Activated naive CD4-positive, alpha-beta T cell treated with anti-CD3 and anti-CD28 coated beads for 36 hours (primary cell): ENCODE measurements at places on chromosomes 5 and 9. TPM values are rescaled to one million over a fixed set of nuclear protein-coding genes. Genes with fewer than 3 reads are reported as not detected.

Gene PCDHGA11
- 0.17 TPM for total RNA-seq

Gene SPINK6
- total RNA-seq: not detected

- peak overlapping the region; percentile 44 for H3K4me3 ChIP-seq
- H3K27ac ChIP-seq: peak overlapping the region; percentile 86
- no peaks in the 10 kb centered on the region for H3K27me3 ChIP-seq
- peak; percentile 55 for DNase-seq
- H3K36me3 ChIP-seq: no peaks in the 10 kb centered on the region
These were observed 38.2 kb upstream of the SEMA4D start for GRCh38 chr9:89536145-89536574.

GRCh38 chr9:136807281-136808074 is at the start of gene RABL6:
TSS of gene RABL6 (plus strand) at chr9:136807948. CDS start at chr9:136808197, 249 bp downstream.
- H3K36me3 ChIP-seq: peaks cover 12% of the 10 kb centered on the region
- no peaks in the 10 kb centered on the region for H3K27me3 ChIP-seq
- H3K4me3 ChIP-seq: peak within 1 kb of the TSS; percentile 82
- peak; percentile 76 for DNase-seq

GRCh38 chr5:38527475-38527874 is 29.0 kb downstream of the LIFR start:
- peaks cover 28% of the 10 kb centered on the region for H3K27me3 ChIP-seq
- no peaks in the 10 kb centered on the region for H3K4me1 ChIP-seq
- DNase-seq: no peak
- no peaks in the 10 kb centered on the region for H3K36me3 ChIP-seq

GRCh38 chr5:3596261-3596825 is 711 bp downstream of the IRX1 start:
- no peak for DNase-seq
- peaks cover 17% of the 10 kb centered on the region for H3K4me1 ChIP-seq
- peaks cover 65% of the 10 kb centered on the region for H3K27me3 ChIP-seq

DNA sequence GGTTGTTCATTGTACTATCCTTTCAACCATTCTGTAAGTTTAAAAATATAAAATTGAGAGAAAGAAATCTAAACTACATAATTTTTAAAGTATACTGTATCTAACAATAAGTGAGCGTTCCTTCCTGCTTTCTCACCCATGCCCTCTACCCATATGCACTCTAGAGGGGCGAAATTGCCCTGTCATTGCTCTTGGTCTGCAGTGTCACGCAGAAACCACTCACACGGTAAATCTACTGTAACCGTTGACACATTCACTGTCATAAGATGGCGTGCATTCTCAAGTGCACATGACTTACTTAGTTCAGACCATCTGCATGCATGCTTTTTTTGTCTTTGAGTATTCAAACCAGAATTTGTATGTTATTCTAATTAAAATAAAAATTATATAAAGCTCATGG is 55.7 kb upstream of the NIPBL start:
- H3K4me1 ChIP-seq: no peaks in the 10 kb centered on the region
- no peak for DNase-seq
- peaks cover 18% of the 10 kb centered on the region for H3K27me3 ChIP-seq
- H3K27ac ChIP-seq: no peak overlapping the region
- H3K4me3 ChIP-seq: no peak overlapping the region
- no peaks in the 10 kb centered on the region for H3K36me3 ChIP-seq

DNA sequence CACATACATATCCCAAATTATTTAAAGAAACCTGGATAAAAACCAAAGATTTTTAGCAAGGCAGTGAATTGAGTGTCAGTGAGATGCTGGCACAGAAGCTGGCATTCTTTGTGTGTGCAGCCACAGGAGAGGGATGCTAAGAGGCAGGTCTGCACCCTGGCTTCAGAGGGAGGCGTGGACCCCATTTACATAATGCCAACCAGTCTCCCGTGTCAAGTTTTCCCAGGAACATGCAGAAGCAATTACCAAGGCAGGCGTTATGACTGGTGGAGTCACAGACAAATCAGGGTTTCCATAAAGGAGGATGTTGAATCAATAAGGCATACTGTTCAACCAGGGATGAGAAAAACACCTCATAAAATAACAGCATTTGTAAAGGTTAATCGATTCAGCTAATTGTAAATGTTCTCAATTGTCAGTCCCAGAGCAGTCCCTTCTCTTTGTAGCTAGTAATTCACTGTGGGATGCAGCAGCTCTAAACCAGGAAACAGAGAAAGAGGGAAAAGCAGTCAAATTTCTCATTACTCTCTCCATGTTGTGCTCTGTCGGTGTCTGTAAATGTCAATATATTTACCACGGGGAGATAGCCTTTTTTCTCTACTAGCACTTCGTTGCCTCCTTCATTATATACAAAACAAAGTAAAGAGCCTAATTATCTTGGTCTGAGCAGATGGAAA is 452.4 kb upstream of the GRAMD2B start:
- H3K27ac ChIP-seq: no peak overlapping the region
- H3K4me3 ChIP-seq: no peak overlapping the region
- no peaks in the 10 kb centered on the region for H3K4me1 ChIP-seq
- no peaks in the 10 kb centered on the region for H3K36me3 ChIP-seq
- no peak for DNase-seq
- H3K27me3 ChIP-seq: no peaks in the 10 kb centered on the region

DNA sequence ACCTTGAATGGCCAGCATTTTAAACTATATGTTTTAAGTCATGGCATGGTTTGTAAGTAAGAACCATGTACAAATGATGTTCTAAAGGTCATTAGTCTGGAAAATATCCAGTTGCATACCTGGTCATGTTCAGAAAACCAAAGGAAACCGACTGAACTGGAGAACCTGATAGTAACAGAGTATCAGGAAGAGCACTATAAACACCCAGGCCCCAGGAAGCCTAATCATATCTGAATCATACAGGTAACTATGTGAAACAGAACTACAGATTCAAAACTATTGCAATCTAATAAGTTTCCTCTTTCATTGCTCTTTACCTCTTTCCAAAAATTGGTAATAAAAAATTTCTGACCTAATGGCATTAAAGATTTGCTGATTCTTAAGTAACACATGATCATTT is 500.3 kb downstream of the ARHGEF28 start:
- peaks cover 6% of the 10 kb centered on the region for H3K27me3 ChIP-seq
- H3K27ac ChIP-seq: no peak overlapping the region
- no peaks in the 10 kb centered on the region for H3K36me3 ChIP-seq
- H3K4me3 ChIP-seq: no peak overlapping the region

DNA sequence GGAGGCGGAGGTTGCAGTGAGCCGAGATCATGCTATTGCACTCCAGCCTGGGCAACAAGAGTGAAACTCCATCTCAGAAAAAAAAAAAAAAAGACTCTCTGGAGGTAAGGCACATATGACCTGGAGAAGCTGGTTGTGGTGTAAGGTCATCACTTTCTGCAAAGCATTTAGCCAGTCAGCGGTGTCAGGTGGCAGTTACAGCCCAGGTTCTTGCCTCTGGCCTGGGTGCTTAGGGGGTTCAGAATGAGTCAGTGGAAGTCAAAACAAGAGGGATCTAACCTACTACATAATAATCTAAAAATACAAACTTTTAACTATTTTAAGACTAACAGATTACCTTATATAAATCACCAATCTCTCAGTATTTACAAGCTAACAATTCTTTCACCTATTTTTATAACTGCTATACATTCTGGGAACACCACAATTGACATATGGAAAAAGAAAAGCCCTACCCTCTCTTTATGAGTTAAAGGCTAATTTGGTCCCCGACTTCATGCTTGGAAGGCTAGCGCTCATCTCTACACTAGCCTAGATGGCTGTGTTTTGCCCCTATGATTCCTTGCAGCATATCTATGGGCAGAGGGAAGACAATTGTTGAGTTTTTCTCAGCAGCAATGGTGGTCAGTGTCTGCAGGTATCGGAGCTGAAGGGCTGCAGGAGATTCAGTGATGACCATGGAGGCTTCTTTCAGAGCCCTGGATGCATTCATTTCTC is 29.2 kb downstream of the STOM start:
- H3K27me3 ChIP-seq: no peaks in the 10 kb centered on the region
- peaks cover 3% of the 10 kb centered on the region for H3K36me3 ChIP-seq
- H3K4me1 ChIP-seq: no peaks in the 10 kb centered on the region
- no peak for DNase-seq

DNA sequence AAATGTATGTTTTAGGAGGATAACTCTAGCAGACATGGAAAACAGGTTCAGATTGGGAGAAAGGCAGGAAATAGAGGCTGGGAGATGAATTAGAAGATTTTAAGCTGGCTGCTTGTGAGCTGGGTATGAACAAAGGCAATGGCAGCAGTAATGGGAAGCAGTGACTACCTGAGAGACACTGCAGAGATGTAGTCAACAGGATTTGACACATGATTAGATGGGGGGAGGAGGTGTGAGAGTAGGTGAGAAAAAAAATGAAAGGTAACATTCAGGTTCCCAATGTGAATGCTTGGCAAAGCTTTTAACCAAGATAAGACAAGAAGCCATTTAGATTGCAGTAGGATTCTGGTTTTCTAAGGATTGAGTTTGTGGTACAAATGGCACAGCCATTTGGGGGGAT is 22.8 kb upstream of the IFNE start:
- H3K4me1 ChIP-seq: peaks cover 12% of the 10 kb centered on the region
- no peaks in the 10 kb centered on the region for H3K36me3 ChIP-seq
- no peaks in the 10 kb centered on the region for H3K27me3 ChIP-seq
- no peak overlapping the region for H3K4me3 ChIP-seq
- no peak overlapping the region for H3K27ac ChIP-seq
- no peak for DNase-seq

DNA sequence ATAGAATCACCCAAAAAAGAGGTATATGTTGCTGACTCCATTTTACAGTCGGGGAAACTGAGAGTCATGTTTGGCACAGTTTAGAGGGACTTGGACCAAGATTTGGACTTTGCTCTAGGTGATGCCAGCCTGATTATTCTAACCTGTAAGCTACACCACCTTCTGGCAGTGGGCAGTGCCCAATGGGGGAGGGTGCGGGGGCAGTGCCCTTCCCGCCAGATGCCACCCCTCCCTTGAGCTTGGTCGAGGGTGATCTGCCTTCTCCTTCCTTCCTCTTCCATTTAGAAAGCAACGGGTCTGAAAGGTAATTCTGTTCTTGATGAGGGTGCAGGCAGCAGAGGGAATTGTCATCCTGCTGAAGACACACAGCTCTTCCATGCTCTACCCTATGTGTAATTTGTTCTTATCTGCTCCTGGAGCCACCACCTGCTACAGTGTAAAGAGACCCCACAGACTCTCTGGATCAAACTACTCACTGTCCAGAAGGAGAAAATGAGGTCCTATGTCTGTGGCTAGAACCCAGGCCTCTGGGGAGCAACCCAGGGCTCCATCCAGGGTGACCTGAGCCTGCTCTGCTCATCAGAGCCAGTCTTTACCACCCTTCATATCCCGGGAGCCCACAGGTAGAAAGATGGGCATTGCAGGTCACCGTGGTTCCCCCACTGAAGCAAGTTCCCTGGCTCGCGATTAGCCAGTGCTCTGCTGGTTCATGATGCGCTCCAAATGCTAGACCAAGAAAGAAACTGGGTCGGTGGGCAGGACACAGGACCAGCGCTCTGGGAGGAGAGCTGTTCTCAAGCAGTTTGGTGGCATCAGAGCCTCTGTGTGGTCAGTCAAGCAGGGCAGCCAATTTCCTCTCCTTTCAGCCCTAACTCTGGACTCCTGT is 156.2 kb downstream of the RGS3 start:
- H3K4me3 ChIP-seq: no peak overlapping the region
- DNase-seq: no peak
- H3K27ac ChIP-seq: no peak overlapping the region
- H3K4me1 ChIP-seq: peaks cover 57% of the 10 kb centered on the region

- H3K4me1 ChIP-seq: peaks cover 42% of the 10 kb centered on the region
- no peaks in the 10 kb centered on the region for H3K36me3 ChIP-seq
- H3K4me3 ChIP-seq: no peak overlapping the region
- peak overlapping the region; percentile 88 for H3K27ac ChIP-seq
These were observed 123.9 kb upstream of the ABCA1 start for GRCh38 chr9:105051897-105052296.

- no peak overlapping the region for H3K4me3 ChIP-seq
- H3K36me3 ChIP-seq: no peaks in the 10 kb centered on the region
- H3K27ac ChIP-seq: no peak overlapping the region
- no peaks in the 10 kb centered on the region for H3K27me3 ChIP-seq
- H3K4me1 ChIP-seq: no peaks in the 10 kb centered on the region
These were observed 196.2 kb downstream of the DTWD2 start for GRCh38 chr5:118791926-118792734.

DNA sequence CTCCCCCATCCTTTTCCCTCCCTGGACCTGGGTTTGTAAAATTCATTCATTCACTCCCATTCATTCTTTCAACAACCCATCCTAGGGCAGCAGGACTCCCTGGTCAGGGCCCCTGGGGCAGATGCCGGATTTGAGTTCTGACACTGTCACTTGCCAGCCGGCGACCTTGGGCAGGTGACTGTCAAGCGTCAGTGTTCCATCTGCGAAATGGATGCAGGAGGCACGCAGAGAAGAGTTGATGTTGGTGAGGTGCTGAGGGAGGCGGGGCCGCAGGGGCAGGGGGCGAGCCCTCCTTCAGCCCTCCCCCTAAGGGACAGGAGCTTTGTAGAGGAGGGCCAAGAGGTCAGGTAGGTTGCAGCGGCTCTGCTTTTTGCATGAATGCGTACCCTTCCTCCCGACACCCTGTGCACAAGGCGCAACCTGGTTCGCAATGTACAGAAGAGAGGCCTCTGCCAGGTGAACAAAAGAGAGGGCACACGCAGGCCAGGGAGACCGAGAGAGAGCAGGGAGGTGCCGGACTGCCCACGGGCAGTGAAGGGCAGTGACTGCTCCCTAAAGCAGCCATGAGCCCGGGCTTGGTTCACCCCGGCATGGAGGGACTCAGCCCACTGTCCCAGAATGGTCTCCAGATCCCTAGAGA is 128.1 kb downstream of the BARX1 start:
- DNase-seq: no peak
- H3K4me1 ChIP-seq: peaks cover 8% of the 10 kb centered on the region
- H3K27ac ChIP-seq: no peak overlapping the region

- no peaks in the 10 kb centered on the region for H3K36me3 ChIP-seq
- no peak overlapping the region for H3K4me3 ChIP-seq
- H3K4me1 ChIP-seq: no peaks in the 10 kb centered on the region
- H3K27ac ChIP-seq: no peak overlapping the region
- H3K27me3 ChIP-seq: peaks cover 2% of the 10 kb centered on the region
- no peak for DNase-seq
These were observed 18.1 kb downstream of the COL5A1 start for GRCh38 chr9:134659688-134660131.

DNA sequence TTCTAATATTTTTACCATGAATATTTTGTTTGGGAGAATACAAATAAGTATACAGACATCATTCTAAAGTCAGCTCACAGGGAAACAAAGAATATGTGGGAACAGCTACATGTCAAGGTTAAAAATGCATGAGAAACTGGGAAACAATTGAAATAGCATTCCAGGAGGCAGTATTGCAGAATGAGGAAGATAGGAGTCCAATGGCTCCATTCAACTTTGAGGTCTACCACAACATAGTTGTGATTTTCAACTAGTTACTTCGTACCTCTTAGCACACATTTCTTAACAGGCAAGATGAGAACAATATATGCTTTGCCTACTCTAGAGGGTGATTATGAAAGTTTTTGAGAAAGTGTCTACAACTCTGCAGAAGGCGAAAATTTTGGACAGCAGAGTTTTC is 35.2 kb upstream of the CAST start:
- DNase-seq: no peak

GRCh38 chr9:37746448-37747270 is 6.9 kb upstream of the TRMT10B start:
- no peaks in the 10 kb centered on the region for H3K27me3 ChIP-seq
- no peaks in the 10 kb centered on the region for H3K36me3 ChIP-seq
- no peak for DNase-seq
- H3K27ac ChIP-seq: no peak overlapping the region
